A549 treated with ZK216348 at 1 μM for 4 hours (cell line): ENCODE measurements at places on chromosomes 2 and 18. TPM values are rescaled to one million over a fixed set of nuclear protein-coding genes. Genes with fewer than 3 reads are reported as not detected.

SKOR2 gene
- not detected in 5 replicates for total RNA-seq

MFF gene
- 97.8 to 143 TPM (median 107 TPM) in 5 replicates for total RNA-seq

CXCR1 gene
- not detected in 5 replicates for total RNA-seq

COLEC11 gene
- total RNA-seq: 0.39 to 1.4 TPM (median 0.47 TPM) in 5 replicates

CNDP1 gene
- not detected in 5 replicates for total RNA-seq
